ENCODE measurements at places on chromosomes 12 and 14. TPM values are rescaled to one million over a fixed set of nuclear protein-coding genes. Genes with fewer than 3 reads are reported as not detected.

LUM gene
- 2.4 TPM for total RNA-seq

GLS2 gene
- 0.22 TPM for total RNA-seq

CSRNP2 gene
- 37.9 TPM for total RNA-seq

PRH2 gene
- not detected for total RNA-seq

ADCY6 gene
- total RNA-seq: 31.9 TPM

CMA1 gene
- total RNA-seq: not detected

SLCO1B1 gene
- not detected for total RNA-seq

PPFIA2 gene
- not detected for total RNA-seq

GLIPR1L2 gene
- 0.07 TPM for total RNA-seq

FZD10 gene
- not detected for total RNA-seq

OR10AD1 gene
- total RNA-seq: not detected

CACNA1C gene
- not detected for total RNA-seq

SYNDIG1L gene
- total RNA-seq: not detected

RNF212B gene
- not detected for total RNA-seq

PRIMA1 gene
- total RNA-seq: not detected

PPM1A gene
- 28.4 TPM for total RNA-seq

ORMDL2 gene
- total RNA-seq: 22.2 TPM

CCDC91 gene
- 14.9 TPM for total RNA-seq

RASSF8 gene
- 80.1 TPM for total RNA-seq

TXNDC16 gene
- 6.5 TPM for total RNA-seq

CFAP54 gene
- total RNA-seq: 68.3 TPM

RARG gene
- total RNA-seq: 4.9 TPM

Data from thoracic aorta endothelial cell (primary cell).